Tibial nerve (tissue), 4 donors: ENCODE measurements at places on chromosomes 3 and 15. TPM values are rescaled to one million over a fixed set of nuclear protein-coding genes. Genes with fewer than 3 reads are reported as not detected.

The CAMKV gene
- not detected for total RNA-seq

The FEZF2 gene
- not detected for total RNA-seq

The CCRL2 gene
- 2.7 TPM for total RNA-seq

The PKM gene
- 281 TPM for total RNA-seq

The CFAP100 gene
- 6.1 TPM for total RNA-seq

DNA sequence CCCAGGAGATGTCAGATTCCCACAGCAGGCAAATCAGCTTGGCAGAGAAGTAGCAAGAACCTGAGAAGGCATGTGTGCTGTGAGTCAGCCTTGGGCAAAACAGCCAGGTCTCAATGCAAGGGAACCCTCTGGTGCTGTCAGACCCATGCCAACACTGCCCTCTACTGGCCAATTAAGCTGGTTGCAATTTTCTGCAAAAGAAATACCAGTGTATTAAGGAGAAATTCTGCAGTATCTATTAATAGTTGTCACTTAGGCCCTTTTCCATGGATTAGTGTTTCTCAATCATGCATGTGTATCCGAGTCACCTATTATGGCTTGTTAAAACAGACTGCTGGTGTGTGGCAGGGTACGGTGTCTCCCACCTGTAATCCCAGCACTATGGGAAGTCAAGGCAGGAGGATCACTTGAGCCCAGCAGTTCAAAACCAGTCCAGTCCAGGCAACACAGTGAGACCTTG is 26.2 kb downstream of the MAP4 start:
- peaks cover 26% of the 10 kb centered on the region for H3K36me3 ChIP-seq
- no peak overlapping the region for H3K4me3 ChIP-seq
- no peaks in the 10 kb centered on the region for H3K4me1 ChIP-seq
- peak; percentile 76 for DNase-seq
- peak overlapping the region; percentile 2 for H3K27ac ChIP-seq

DNA sequence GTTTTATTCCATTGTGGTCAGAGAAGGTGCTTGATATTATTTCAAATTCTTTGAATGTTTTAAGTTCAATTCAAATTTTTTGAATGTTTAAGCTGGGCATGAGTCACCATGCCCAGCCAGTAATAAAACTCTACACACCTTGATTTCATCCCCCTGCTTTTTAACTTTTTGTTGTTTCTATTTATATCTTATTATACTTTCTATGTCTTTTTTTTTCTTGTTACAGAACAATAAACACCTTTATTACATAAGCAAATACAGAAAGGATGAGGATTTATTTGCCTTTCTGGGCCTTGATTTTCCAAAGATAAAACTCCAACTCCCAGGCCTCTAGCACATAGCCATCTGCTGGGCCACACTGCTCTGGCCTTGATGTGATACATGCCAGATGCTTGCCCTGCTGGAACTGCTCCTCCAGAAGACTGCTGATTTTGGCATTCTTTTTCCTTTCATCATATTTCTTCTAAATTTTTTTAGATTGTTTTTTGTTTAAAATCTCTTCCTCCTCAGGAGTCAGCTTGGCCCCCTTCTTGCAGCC is 14.0 kb downstream of the DNAH12 start:
- no peak overlapping the region for H3K27ac ChIP-seq
- no peaks in the 10 kb centered on the region for H3K36me3 ChIP-seq
- H3K27me3 ChIP-seq: no peaks in the 10 kb centered on the region
- no peaks in the 10 kb centered on the region for H3K4me1 ChIP-seq
- no peak overlapping the region for H3K4me3 ChIP-seq

DNA sequence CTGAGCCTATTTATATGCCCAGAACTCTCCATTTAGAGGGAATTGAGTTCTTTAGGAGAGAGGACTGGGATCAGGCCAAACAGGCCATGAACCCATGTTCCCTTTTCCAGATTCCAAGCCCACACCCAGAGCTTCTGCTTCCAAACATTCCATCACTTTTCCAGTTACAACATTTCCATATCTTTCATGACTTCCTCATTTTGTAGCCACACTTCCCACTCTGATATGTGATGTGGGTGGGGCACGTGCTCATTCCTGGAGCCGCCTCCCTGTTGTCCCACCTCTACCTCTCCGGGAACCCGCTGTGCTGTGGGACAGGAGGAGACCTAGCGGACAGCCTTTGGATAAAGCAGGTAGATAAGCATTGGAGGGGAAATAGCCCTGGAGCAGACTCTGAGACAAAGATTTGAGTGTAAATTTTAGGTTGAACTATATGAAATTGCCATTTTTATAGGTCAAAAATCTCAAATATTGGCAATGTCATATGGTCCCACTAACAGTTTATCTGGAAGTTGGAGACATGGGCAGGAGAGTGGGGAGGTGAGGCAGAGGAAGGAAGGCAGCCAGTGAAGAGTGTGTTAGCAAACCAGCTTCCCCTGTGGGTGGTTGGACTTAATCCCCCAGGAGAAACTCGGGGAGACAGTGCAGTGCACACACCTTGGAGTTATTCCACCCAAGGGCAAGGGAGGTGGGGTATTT is 31.8 kb downstream of the CYP8B1 start:
- peak overlapping the region; percentile 89 for H3K27ac ChIP-seq
- DNase-seq: peak; percentile 61

GRCh38 chr15:85899927-85900326 is 105.2 kb upstream of the KLHL25 start:
- H3K27ac ChIP-seq: no peak overlapping the region
- no peaks in the 10 kb centered on the region for H3K4me1 ChIP-seq
- H3K4me3 ChIP-seq: no peak overlapping the region

- no peak overlapping the region for H3K27ac ChIP-seq
- H3K4me1 ChIP-seq: no peaks in the 10 kb centered on the region
- peak; percentile 39 for DNase-seq
- H3K27me3 ChIP-seq: no peaks in the 10 kb centered on the region
- no peak overlapping the region for H3K4me3 ChIP-seq
Observed at GRCh38 chr3:24496529-24497482, 2.2 kb upstream of the THRB start.

DNA sequence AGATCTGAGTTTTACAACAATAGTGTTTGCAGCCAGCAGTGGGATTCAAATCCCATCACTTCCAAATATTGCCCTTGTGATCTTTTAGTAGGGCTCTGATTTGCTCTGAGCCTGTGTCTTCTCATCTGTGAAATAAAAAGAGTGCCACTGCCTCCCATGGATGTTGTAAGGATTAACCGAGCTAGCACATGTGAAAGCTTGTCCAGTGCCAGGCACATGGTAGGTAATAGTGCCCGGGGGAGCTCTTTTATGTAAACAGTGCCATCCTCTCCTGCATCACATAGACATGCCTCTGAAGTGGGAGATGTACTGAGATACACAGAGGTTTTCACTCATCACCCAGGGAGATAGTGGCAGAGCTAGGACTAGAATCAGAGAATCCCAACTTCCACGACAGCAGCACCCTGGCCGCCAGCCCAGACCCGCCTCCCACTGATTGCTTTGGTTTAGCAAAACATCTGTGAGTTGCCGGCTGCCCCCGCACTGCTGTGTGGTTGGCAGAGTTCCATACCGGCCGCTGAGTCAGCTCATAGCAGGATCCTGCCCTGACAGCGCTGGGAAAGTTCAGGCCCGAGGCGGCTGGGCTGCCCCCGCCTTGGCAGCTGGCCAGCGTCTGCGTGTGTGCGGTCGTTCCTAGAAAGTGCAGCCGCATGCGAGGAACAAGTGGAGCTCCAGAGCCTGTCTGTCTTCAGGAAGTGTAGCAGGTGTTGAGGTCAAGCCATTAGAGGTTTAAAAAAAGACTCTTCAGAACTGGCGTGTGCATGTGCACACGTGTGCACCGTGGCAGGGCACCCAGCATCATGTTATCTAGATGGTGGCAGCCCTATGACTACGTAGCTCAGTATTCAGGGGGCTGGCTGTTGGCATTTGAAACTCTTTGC is 5.0 kb downstream of the ARID3B start:
- no peaks in the 10 kb centered on the region for H3K27me3 ChIP-seq
- DNase-seq: peak; percentile 90
- no peak overlapping the region for H3K27ac ChIP-seq
- H3K4me1 ChIP-seq: no peaks in the 10 kb centered on the region
- H3K4me3 ChIP-seq: no peak overlapping the region

DNA sequence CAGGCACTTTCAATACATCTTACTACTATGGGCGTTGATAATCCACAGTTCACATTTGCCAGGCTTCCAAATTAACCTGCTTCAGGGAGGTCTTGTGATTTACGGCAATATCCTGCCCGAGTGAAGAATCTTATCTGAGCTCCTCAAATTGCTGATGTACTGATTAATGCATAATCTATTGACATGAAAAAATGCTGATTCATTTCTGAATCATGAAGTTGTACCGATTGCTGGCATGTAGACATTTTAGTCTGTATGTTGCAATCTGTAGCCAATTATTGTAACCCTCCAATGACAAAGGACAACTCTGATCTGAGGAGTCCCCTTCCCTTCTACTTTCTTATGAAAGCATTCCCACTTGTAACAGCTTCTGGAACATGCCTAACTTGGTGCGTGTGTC is 97.2 kb downstream of the SEC22A start:
- H3K27me3 ChIP-seq: no peaks in the 10 kb centered on the region
- H3K4me1 ChIP-seq: no peaks in the 10 kb centered on the region
- H3K4me3 ChIP-seq: no peak overlapping the region
- H3K27ac ChIP-seq: no peak overlapping the region

GRCh38 chr3:16587681-16588060 is 17.6 kb downstream of the DAZL start:
- H3K4me1 ChIP-seq: no peaks in the 10 kb centered on the region
- DNase-seq: no peak
- no peaks in the 10 kb centered on the region for H3K36me3 ChIP-seq
- H3K4me3 ChIP-seq: no peak overlapping the region

DNA sequence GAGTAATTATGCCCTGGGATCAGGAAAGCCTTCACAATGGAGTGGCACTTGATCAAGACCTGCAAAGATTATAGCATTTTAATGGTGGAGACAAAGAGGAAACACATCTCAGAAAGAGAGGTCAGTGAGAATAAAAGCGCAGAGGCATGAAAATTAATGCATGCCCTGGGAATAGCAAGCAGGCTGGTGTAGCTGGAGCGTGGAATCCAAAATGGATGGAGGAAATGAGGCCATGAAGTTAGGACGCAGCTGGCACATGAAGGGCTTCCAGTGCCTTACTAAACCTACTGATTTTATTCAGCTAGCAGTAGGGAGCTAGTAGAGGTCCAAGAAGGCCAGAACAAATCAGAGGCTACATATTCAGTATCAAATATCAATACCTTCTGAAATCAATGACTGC is 38.1 kb downstream of the TMEM212 start:
- H3K27me3 ChIP-seq: no peaks in the 10 kb centered on the region
- no peak overlapping the region for H3K27ac ChIP-seq
- no peaks in the 10 kb centered on the region for H3K4me1 ChIP-seq
- DNase-seq: no peak

DNA sequence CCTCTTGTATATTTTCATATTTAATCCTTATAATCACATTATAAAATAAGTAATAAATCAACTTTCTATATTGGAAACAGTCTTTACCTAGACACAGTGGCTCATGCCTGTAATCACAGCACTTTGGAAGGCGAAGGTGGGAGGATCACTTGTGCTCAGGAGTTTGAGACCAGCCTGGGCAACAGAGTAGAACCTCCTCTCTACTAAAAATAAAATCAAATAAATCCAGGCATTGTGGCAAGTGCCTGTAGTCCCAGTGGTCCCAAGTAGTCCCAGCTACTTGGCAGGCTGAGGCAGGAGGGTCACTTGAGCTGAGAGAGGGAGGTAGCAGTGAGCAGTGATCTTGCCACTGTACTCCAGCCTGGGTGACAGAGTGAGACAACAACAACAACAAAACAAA is 975.1 kb downstream of the ROBO1 start:
- DNase-seq: no peak
- no peaks in the 10 kb centered on the region for H3K4me1 ChIP-seq

DNA sequence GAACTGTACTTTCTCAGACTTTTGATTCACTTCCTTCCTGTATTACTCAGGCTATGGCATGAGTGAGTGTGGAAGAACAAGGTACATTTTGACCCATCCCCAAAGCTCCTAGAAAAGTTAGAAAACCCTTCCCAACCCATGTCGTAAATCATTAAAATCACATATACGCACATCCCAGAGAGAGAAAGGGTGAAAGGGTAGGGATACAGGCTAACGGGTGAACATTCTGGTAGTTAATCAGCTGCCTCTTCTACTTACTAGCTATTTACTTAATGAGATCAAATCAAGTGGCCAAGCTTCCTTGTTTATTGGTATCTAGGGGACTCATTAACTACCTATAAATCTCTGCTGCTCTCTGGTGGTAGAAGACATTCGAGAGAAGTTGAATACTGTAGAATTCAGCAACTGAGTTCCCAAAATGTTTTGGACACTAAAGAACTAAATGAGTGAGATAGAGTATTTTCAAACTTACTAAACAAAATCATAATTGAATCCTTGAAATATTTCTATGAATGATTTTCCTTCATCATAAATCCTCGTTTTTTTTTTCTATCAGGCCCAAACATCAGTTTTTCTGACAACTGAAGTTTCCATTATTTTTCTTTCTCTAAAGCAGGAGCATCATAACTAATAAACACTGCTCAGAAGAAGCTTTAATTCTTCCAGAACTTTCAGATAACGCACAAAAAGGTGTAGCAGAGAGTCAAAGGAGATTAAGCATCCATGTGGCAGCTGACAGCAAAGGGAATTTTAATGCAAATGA is 124.2 kb downstream of the IMPG2 start:
- no peak overlapping the region for H3K4me3 ChIP-seq
- no peaks in the 10 kb centered on the region for H3K27me3 ChIP-seq
- peak overlapping the region; percentile 44 for H3K27ac ChIP-seq
- no peak for DNase-seq
- no peaks in the 10 kb centered on the region for H3K36me3 ChIP-seq

- H3K27me3 ChIP-seq: no peaks in the 10 kb centered on the region
- peak overlapping the region; percentile 96 for H3K27ac ChIP-seq
- DNase-seq: no peak
- no peaks in the 10 kb centered on the region for H3K36me3 ChIP-seq
- no peak overlapping the region for H3K4me3 ChIP-seq
- H3K4me1 ChIP-seq: peaks cover 3% of the 10 kb centered on the region
Observed at GRCh38 chr3:146157325-146158060, 3.5 kb downstream of the PLOD2 start.

DNA sequence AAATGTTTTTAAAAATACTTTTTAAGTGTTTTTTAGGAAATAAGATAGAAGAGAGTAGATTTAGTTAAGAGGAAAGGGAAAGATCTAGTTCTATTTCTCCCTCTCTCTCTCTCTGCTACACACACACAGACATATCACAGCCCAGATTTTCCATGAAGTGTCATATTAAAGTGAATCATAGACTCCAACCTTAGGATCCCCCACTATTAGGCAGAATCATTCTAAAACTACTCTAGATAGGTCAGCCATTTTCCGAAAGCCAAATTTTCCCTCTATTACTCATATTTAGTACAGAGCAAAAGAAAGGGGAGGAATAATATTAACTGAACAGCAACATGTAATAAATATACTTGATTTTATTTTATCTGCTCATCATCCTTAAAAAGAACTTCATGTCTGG is 45.1 kb upstream of the RSL24D1 start:
- no peaks in the 10 kb centered on the region for H3K27me3 ChIP-seq
- no peak for DNase-seq
- no peak overlapping the region for H3K27ac ChIP-seq
- no peaks in the 10 kb centered on the region for H3K4me1 ChIP-seq
- H3K4me3 ChIP-seq: no peak overlapping the region
- H3K36me3 ChIP-seq: no peaks in the 10 kb centered on the region

GRCh38 chr3:29932696-29933325 is 651.9 kb downstream of the RBMS3 start:
- H3K36me3 ChIP-seq: no peaks in the 10 kb centered on the region
- no peak for DNase-seq
- H3K4me1 ChIP-seq: peaks cover 6% of the 10 kb centered on the region
- no peak overlapping the region for H3K4me3 ChIP-seq

- H3K4me3 ChIP-seq: no peak overlapping the region
- no peaks in the 10 kb centered on the region for H3K27me3 ChIP-seq
- peaks cover 68% of the 10 kb centered on the region for H3K4me1 ChIP-seq
- H3K27ac ChIP-seq: peak overlapping the region; percentile 34
Observed at GRCh38 chr3:37890522-37890921, 28.8 kb downstream of the CTDSPL start.
